ENCODE measurements at places on chromosomes 11 and 22.

- no peak for DNase-seq
Observed at GRCh38 chr11:36790526-36790925, 192.5 kb upstream of the RAG2 start.

GRCh38 chr11:34185926-34186841, 80.8 kb downstream of the NAT10 start:
- DNase-seq, result no peak

DNA sequence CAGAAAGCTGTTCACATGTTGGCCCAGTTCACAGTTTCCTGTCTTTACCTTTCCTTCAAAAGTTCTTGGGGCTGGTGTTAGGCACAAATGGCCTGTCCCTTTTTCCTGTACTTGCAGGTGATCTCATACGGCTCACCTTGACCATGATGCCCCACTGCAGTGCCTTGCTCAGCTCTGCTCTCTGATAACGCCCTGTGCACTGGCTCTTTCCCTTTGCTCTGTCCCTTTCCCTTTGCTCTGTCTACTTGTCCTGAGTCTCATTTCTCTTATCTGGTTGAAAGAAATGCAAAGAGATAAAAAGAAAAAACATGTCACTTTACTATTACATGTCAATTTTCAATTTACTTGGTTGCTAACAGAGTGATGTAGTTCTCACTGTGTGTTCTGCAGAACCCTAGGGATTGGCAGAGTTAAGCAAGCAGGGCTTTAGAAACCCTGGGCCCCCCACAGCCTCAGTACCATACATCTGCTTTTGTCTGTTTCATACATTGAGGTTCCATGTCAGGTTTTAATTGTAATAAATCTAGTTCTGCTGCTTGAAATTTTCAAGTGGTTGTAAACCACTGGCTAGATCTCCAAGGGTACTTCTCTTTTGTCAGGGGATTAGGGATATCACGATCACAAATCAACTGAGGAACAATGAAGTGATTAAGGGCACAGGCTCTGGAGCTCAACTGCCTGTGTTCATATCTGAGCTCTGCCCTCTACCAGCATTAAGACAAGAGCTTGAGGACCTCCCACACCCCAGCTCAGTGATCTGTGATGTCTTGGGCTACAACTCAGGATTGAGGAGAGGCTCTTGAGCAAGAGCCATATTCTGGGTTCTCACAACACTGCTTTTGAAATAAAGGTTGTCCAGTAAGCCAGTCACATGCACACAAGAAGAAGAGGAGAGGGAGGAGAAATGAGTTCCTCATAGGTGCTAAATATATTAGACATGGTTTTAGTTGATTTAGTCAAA, 16.3 kb upstream of the SORL1 start:
- no peak for DNase-seq

- DNase-seq, result no peak
Observed at GRCh38 chr22:49749885-49750510, 77.7 kb downstream of the BRD1 start.

DNA sequence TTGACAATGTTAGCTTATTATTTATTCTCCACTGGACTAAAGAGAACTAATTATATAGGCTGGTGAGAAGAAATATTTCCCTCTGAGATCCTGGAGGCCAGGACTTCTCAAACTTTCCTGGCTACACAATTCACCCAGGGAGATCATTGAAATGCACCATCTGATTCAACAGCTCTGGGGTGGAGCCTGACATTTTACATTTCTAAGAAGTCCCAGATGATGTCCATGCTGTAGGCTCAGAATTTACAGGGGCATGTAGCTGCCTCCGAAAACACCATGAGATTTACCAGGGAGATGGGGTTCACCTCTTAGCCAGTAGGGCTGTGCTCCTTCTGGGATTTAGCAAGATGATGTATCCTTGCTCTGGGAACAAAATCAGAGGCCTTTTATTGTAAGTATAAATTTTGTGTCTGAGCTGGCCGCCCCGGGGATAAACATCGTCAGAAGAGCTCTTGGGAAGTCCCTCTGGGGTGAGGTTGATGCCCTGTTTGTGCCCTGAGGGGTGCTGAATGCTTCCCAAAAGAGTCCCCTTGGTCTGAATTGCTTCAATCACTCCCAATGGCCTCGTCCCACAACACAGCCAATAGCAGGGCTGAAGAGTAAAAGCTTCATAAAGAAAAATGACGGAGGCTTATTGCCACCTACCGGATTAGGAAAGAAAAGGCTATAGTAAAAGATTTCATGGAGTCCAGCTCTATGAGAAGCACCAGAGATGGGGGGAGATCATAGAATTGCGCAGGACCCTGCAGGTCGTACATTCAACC, 33.4 kb upstream of the API5 start:
- no peak for DNase-seq

DNA sequence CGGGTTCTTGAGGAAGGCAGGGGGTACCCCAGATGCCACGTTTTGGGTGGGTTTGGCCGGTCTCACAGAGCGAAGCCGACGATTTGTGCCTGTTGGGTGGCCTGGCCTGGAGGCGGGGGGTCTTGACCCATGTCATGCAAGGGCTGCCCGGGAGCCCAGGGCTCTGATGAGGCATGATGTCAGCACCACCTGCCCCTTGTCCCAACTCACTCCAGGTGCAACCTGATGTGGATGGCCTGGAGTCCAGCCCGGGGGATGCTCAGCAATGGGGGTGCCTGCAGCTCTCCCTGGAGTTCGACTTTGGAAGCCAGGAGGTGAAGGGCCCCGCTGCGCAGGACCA, 851 bp downstream of the SYT8 start:
- DNase-seq, result no peak

DNA sequence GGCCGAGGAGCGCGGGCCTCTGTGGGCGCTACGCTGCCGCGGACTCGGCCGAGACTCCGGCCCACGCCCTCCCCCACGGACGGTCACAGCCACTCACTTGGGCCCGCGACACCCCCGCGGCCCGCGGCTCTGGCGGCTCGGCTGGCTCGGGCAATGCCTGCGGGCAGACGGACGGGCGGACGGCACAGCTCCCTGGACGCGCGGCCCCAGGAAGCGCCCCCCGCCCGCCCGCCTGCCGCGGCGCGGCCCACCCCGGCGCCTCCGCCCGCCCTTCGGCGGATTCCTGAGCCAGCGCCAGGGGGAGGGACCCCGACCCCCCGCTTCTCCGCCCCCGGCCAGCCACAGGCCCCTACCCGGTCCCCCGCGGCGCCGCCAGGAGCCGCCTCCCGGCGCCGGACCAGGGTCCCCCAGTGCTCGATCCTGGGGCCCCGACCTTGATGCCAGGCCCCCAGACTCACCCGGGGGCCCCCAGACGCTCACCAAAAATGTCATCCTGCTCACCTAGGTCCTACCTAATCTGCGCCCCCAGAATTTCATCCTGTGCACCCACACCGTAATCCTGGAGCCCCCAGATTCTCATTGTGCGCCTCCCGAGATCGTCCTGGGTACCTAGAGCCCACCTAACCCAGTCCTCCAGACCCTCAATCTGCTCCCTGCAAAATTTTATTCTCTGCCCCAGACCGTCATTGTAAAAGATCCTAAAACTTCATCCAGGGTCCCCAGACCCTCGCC, at the start of gene EFEMP2:
TSS of gene EFEMP2 (minus strand) at position 215 of the 732 bp plus-strand sequence. CDS start 446 bp downstream, outside the sequence.
- DNase-seq, result no peak

DNA sequence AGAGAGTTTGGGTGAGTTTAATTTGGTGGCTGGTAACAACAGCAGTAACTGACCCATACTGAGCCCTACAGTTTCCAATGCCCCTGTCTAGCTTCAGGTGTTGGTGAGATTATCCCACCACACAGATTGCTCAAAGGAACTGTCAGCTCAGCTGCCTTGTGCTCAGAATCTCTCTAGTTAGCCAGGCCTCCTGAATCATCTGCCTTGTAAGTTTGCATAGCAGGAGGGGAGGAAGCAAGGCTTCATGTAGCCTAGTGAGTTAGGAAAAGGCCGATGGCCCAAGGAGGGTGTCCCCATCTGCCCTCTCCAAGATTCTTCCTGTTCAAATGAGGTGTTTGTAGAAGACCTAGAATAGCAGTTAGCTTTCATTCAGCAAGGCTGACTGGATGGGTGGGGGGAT, 74.3 kb downstream of the MICAL2 start:
- no peak for DNase-seq
